ENCODE measurements at places on chromosomes 5 and 9.

DNA sequence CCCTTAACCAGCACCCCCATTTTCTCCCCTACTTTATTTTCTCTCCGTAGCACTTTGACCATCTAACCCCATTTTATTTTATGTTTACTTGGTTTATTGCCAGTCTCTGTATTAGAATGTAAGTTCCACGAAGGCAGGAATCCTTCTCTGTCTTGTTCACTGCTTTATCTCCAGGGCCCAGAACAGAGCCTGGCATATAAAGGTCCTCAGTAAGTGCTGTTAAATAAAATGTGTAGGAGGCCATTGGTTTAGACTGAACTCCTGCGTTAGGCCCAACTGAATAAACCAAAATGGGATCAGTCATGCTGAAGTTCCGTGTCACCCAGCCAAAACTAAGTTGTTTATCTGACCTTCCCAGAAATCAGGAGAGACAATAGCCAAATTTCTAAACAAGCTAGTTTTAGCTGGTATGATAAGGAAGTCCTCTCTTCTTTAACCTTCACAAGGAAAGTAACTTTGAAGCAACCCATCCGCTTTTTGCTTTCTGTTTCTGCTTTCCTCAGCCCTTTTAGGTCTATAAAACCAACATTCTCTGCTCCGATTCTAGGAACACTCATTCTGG lies 29.0 kb upstream of the CCNJL start:
- no peak for DNase-seq

GRCh38 chr5:92409134-92409533 lies 1026.0 kb upstream of the ARRDC3 start:
- DNase-seq: no peak

- DNase-seq: no peak
These were observed 10.2 kb downstream of the PPARGC1B start for GRCh38 chr5:149740341-149740740.

GRCh38 chr5:160352308-160352707 lies 18.1 kb downstream of the C1QTNF2 start:
- DNase-seq: no peak

DNA sequence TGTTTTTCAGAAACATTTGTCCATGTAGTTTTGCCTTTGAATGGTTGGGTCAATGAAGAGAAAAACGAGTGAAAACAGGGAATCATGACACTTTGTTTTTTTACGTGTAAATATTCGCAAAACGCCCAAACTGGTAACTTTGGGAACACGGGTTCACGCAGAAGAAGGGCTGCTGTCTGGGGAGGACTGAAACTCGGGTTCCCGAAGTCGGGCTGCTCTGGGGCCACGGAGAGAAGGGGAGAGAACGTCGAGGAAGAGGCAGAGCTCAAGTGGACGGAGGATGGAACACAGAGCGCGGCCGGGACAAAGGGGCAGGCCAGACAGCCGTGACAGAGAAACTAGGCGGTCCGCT lies 478 bp upstream of the SETD9 start:
- no peak for DNase-seq
